ENCODE measurements at places on chromosomes 1 and 21.

GRCh38 chr1:109969146-109969829 lies 15.3 kb upstream of the AHCYL1 start:
- DNase-seq, result peak; percentile 86

- no peak for DNase-seq
Observed at GRCh38 chr1:229326601-229327000, 16.2 kb downstream of the CCSAP start.

- DNase-seq, result no peak
Observed at GRCh38 chr1:153253693-153254092, 5.8 kb upstream of the LORICRIN start.

GRCh38 chr1:109822749-109823542 lies 59.2 kb upstream of the EPS8L3 start:
- no peak for DNase-seq

GRCh38 chr1:169113613-169114119 lies 7.2 kb downstream of the ATP1B1 start:
- DNase-seq, result peak; percentile 96

DNA sequence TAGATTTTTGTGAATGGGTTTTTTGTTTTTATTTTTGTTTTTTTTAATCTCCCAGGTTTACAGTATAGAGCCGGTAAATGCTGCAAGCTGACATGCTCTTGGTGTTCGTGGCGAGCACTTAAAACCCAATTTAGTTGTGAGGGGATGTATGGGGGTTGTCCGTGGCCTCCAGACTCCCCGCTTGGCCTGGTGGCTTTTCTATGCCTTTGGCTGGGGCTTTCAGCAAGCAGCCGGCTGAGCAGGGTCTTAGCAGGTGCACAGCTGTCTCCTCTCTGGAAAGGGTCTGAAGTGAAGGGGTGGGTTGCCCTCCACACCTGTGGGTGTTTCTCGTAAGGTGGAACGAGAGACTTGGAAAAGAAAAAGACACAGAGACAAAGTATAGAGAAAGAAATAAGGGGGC lies 31.0 kb upstream of the EFHD2 start:
- DNase-seq, result no peak
